Peyer's patch (tissue), 4 donors: ENCODE measurements at places on chromosomes 2 and 18. TPM values are rescaled to one million over a fixed set of nuclear protein-coding genes. Genes with fewer than 3 reads are reported as not detected.

DNA sequence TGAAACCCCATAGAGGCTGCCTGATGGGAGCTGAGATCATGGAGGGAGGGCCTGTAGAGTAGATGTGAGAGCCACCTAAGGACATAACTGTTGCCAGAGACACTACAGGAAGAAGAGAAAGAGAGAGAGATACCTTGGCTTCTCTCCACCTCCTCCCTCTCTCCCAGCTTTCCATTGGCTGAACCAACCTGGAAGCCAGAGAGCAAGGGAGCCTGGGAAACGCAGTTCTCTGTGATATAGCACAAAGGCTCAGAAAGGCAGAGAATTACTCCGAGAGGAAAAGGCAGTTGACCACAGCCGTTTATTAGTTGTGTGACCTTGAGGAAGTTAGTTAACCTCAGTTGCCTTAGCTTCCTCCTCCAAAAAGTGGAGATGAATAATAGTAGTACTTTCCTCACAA, 37.7 kb upstream of the MAT2A start:
- no peak for DNase-seq

GRCh38 chr2:175218551-175218950, 37.0 kb upstream of the ATP5MC3 start:
- no peak for DNase-seq

- no peak for DNase-seq
Measured at GRCh38 chr2:189899101-189899500, 114.9 kb downstream of the PMS1 start.

GALNT3 gene
- 32.2 TPM for total RNA-seq

DNA sequence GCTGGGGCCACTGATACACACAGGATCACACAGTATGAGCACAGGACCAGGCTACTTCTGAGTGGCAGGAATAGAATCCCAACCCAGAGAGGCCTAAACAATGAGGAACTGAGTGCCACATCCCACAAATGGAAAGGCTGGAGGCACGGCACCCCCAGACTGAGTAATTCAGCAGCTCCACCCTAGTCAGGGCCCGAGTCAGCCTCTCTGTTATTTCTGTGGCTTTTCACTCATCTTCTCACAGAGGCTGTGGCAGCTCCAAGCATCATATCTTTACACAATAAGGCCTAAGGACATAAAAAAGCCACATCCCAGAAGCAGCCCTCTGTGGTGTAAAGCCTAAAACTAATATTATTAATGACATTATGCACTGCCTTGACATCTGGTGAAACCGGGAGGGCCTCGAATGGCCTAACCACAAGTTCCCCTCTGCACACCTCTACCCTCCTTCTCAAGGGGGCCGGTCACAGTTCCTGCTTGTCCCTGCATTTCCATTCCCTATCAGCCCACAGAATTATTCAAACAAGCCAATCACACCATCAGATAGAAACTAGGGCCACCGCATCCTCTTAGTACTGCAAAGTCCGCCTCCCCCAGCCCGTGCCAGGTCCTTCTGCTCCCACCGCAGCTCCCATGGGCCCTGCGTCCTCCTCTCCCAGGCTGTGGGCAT, 12.5 kb upstream of the MAL start:
- no peak for DNase-seq
